Globus pallidus (tissue), 1 donor: ENCODE measurements at places on chromosomes 11 and 22.
A peak's percentile ranks its signal among the peaks of the same experiment; 100 is the strongest.

DNA sequence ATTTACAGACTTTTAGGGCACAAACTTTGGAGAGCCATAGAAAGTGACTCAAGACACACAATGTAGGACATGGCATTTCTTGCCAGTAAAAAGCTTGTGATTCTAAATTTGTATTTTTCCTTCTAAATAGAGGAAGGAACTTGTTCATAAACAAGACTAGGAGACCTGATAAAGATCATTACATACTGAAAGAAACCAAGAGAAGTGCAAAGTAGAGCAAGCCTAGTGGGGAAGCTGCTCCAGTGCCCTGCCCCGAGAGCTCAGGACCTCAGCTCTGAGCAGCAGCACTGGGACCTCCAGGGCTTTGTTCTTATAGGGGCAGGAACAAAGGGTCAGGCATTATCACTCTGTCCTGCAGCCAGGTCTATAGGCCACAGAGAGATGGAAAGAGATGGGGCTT is 7.2 kb downstream of the IRAG1 start:
- DNase-seq = no peak

DNA sequence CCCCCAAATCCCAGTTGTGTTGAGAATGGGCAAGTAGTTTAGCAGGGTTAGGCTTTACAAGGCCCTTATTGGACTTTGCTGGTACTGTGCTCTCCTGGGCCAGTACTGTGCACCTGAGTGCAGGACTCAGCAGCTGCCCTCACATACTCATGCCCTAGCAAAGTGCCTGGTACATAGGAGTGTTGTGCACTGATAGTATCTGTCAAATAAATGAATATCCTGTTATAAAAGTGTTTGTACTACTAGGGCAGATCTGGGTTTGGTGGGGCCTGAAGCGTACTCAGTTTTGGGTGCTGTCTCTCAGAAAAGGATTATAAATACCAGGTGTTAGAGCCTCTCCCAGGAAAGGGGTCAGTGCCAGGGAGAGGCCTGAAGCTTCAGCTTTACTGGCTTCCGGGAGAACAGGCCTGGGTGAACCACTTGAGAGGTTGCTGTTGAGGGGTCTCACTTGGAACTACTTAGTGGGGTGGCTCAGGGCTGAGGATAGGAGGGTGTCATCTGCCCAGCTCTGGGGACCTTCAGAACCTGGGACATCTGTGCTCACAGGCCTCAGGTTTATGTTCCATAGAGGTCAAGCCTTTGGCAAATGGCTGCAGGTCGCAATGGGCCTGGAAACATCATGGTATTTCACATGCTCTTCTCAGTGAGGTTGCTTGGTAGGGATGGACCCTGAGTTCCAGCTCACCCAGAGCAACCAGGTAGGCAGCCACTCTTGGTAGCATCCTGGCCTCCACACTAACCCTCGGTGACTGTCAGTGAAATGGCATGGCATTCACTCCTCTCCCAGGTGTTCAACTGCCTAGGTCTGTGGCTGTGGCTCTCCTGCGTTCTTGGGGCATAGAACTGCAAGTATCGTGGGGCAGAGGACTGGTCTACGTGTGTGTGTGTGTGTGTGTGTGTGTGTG is 106.1 kb downstream of the ZBTB16 start:
- no peak for DNase-seq

DNA sequence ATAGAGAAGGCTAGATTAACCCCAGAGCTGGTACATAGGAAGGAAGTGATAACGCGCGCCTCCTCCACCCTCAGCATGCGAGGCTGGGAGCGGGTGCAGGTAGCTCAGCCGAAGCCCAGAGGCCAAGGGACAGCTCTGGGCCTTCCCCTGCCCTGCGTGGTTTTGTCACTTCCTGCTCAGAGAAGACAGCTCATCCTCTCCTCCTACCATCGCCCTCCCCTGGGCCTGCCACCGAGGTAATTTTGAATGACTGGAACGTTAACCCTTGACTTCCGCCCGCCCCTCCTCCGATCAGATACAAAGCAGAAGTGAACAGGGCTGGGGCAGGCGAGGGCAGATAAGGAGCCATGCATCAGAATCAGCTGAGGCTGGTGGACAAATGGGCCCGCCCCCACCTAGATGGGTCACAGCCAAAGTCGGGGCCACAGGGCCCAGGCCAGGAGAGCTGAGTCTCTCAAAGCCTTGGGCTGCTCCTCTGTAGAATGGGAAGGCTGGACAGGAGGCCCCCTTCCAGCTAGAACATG is 1.6 kb downstream of the RAC2 start:
- no peak for DNase-seq

GRCh38 chr22:24118689-24119384 is 62.5 kb upstream of the SUSD2 start:
- DNase-seq = peak; percentile 36

DNA sequence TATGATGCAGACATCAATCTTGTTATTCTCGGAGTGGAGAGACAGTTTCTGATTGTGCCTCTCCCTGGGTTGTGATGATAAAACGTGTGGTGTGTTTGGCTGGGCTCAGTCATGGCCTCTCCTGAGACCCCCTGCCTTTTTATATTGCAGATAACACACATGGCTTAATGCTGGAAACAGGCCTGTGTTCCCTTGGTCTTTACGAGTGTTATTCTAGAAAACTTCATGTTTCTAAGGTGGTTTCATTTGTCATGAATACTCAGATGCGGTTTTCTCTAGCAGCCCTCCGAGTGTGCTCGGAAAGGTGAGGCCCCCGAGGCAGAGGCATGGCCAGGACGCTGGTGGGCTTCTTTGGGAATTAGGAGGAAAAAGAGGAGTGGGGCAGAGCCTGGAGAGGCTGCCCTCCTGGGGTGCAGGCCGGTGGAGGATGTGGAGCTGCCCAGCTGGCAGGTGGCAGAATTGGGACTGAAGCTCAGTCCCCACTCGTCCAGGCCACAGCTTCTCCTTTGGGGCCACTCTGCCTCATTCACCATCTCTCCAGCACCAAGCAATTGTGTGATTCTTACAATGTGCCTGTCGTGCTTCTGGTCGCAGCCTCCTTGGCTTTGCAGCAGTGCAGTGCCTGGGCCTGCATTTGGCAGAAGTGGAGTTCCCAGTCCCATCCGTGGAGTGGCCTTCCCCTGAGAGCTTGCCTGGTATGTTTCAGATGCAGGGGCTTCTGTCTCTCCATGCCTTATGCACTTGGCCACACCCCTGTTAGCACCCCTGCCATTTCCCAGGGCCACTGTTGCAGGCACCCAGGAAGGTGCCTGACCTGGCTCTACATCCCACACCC is 309.6 kb downstream of the TBC1D22A start:
- no peak for DNase-seq

DNA sequence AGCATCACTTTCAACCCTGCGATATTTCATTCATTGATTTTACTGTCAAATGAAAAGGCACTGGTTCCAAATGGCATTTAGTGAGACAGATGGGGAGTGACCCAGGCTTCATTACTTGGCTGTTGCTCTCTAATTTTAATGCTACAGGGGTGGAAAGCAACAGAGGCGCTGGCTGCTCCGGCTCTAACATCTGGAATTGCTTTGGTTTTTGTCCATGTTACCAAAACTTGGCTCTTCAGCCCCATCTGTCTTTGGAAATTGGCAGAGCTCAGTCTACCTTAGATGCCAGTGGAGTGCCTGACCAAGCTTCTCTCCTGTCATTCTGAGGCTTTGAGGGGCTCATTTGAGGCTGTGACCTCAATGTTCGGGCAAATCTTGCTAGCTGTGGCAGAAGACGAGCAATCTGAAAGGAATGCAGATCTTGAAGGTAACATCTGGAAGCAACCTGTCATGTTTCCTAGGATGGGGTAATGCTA is 409.5 kb upstream of the SYN3 start:
- no peak for DNase-seq

- no peak for DNase-seq
Observed at GRCh38 chr22:19811211-19811621, 43.5 kb downstream of the GNB1L start.
